ENCODE measurements at places on chromosomes 7 and 10.

- no peak for DNase-seq
These were observed 48.2 kb upstream of the LOXL4 start for GRCh38 chr10:98316170-98316569.

DNA sequence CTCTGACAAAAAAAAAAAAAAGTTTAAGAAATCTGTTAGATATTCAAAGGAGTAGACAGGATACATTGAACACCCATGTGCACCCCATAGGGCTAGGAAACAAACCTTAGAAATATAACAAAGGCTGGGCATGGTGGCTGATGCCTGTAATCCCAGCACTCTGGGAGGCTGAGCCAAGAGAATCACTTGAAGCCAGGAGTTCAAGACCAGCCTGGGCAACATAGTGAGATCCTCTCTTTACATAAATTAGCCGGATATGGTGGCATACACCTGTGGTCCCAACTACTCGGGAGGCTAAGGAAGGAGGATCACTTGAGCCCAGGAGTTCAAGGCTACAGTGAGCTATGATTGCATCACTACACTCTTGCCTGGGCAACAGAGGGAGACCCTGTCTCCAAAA, 15.3 kb downstream of the CLIP2 start:
- DNase-seq, result no peak

DNA sequence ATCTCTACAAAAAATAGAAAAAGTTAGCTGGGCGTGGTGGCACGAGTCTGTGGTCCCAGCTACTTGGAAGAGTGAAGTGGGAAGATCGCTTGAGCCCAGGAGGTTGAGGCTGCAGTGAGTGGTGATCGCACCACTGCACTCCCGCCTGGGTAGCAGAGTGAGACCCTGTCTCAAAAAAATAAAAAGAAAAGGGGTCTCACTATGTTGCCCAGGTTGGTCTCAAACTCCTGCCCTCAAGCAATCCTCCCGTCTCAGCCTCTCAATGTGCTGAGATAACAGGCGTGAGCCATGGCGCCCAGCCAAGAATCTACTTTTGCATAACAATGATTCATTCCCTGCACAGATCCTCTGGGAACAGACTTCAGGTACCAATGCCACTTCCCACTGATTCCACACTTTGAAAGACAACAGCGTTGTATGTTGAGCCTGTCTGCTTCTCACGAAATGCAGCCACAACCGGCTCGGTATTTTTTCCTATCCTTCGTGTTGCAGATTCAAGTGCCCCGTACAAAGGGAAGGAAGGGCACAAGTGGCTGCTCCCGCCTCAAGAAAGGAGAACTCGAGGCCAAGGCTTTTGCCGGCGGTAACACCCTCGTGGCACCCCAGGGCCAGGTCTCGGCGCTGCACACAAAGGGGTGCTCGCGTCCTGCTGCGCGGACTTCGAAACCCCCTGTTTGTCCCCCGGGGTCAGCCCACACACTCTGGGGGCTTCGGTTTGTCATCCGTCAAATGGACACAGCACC, 745 bp downstream of the DAGLB start:
- peak; percentile 40 for DNase-seq

GRCh38 chr10:133131734-133132472, 28.1 kb upstream of the KNDC1 start:
- no peak for DNase-seq

GRCh38 chr7:7554649-7555575, 11.8 kb upstream of the MIOS start:
- no peak for DNase-seq

GRCh38 chr10:94183666-94184264, 179.0 kb downstream of the NOC3L start:
- peak; percentile 33 for DNase-seq

DNA sequence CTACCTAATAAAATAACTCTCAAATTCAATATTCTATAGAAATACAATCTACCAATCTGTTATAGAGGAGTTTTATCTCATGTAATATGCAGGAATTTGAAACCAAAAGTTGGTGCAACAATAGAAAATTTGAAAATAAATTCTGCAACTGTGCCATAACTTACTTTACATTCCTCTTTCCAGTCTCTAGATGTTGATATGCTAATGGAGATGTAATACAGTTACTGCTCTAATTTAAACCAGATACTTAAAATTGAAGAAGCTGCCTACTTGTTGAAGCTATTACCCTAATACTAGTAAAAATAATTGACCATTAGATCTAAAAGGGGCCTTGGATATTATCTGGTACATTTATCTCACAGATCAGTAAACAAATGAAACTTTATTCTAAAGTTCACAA, 1.4 kb downstream of the ENKUR start:
- no peak for DNase-seq

DNA sequence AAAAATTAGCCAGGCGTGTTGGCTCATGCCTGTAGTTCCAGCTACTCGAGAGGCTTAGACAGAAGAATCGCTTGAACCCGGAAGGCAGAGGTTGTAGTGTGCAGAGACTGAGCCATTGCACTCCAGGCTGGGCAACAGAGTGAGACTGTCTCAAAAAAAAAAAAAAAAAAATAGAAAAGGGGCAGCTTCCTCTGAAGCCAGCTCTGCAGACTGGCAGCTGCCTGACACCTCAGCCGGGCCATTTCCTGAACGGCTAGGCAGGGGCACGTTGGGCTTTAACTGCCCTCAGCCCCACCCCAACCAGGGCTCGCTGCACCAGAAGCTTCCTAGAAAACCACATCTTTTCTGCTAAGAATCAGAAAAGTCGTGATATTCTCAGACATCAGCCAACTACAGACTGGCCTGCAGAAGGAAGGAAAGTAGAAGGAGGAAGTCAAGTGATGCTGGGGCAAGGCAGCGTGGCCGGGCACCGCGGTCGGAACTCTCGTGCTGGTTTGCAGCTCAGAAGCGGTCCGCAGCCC, 38.0 kb downstream of the PRKAG2 start:
- peak; percentile 79 for DNase-seq

DNA sequence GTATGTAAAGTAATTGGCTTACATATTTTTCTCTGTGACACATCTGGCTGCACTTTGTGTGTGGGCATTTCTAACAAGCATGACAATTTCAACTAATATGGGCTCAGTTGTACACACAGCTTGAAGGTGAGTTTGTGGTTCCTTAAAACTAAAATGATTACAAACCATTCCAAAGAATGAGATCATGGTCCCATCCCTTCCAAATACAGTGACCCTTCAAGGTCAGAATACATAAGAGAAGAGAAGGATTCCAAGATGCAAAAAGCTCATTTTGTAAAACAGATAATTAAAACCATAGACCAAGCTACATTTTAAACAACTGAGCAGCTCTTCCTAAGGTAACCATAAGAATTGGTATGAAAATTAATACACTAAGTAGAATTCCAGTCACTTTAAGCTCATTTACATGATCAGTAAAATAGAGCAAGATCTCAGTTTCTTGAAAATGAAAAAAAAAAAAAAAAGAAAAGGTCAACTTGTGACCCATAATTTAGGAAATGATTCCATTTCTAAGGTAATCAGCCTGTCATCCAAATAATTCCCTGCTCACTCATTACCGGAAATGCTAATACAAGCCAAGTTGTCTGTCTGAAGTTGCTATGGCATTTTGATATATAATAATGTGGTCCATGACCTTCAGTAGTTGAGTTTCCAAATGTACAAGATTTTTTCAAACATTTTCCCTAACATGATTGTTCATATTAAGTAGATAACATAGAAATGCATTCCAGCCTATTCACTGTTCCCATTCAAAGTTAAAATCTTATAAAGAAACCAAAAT, 688.5 kb downstream of the PARD3 start:
- no peak for DNase-seq

DNA sequence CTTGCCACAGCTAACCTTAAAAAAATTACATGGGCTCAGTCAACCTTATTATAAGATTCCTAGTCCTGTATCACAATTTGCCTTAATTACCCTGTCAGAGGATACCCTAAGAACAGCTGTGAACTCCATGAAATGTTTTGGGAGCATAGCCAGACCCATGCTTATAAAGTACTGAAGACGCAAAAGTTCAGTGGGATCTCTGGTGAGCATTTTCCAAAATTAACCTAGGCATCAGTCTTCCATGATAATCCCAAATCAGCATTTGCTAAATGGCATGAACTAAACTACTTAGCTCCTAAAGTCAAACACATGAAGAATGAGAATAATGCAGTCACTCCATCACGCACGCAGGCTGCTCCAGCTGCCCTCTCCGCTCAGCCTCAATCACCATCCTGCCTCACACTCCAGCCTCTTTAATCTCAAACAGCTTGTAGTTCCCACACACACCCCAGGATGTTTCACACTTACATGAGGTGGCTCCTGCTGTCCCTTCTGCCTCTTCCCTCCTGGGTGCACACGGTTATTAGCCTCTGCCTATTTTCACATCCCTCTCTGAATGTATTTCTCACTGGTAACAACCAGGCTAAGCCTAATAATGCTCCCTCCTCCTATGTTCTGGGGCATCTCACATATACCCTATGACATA, 15.3 kb downstream of the IGF2BP3 start:
- DNase-seq, result no peak

GRCh38 chr10:21497177-21497807, 28.2 kb downstream of the SKIDA1 start:
- DNase-seq, result no peak

DNA sequence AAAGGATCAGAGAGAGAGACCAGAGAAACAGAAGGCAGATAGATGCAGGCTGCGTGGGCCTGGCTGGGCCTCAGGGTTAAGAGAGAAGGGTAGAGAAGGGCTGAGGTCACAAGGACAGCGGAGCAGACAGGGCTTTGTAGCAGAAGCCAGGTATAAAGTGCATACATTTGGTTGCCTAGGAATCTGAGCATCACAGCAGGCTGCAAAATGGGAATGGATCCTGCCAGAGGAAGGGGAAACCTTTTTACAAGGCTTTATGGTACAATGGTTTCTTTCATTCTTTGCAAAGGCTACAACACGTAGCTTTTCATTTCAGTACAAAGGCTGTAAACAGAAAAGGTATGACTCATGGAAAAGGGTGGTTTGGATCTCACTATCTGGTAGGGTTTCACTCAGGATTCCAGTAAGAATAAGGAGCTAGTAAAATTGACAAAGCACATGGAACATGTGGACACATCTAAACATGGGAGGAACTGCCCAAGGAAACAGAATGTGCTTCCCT, 275.1 kb downstream of the DOCK4 start:
- DNase-seq, result no peak

- DNase-seq, result no peak
These were observed 33.6 kb downstream of the PALD1 start for GRCh38 chr10:70512149-70512639.

DNA sequence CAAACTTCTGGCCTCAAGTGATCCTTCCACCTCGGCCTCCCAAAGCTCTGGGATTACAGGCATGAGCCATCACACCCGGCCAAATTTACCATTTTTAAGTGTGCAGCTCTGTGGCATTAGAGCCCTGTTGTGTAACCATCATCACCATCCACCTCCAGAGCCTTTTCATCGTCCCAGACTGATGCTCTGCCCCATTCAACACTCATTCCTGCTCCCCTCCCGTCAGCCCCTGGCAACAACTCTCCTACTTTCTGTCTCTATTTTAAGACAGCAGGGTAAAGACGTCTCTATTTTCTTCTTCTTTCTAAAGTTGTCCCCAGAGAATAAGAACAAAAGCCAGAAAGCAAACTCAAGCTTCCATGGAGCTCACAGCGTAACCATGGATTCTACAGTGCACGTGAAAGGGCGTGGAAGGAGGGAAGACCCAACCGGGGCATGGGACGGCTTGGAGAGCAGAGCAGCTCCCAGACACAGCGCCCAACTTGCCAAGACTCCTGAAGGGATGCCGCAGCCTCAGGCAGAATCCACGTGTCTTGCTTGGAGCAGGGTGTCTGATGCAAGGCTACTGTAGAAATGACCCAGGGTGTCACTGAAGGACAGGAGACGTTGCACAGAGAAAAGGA, 42.7 kb upstream of the PITRM1 start:
- no peak for DNase-seq

GRCh38 chr7:102305414-102306268, 19.0 kb downstream of the SH2B2 start:
- no peak for DNase-seq

DNA sequence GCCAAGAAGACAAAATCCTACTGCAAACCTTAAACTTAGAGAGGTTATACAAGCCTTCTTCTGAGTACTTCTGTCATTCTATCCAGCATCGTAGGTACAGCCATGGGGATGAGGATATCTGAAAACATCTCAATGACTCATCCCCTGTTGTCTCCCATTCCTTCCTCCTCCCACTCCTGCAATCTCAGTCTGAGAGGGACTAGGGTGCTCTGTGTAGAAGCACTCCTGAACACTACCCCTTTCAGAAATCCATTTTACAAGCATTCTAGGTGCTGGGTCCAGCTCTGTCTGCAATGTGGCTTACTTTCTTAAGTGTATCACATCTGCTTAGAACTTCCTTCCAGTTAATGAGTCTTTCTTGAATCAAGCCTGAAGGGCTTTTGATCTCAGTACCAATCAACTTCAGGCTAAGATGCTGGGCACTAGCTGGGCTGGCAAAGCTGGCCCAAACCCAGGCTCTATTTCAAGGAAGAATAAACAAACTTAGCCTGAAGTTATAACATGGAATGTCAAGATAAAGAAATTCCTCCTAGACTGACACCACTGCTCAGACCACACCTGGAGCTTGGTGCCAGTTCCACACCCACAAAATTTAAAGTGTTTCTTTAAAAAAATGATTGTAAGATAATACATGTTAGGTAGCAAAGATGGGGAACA, 270.3 kb upstream of the AOAH start:
- no peak for DNase-seq

DNA sequence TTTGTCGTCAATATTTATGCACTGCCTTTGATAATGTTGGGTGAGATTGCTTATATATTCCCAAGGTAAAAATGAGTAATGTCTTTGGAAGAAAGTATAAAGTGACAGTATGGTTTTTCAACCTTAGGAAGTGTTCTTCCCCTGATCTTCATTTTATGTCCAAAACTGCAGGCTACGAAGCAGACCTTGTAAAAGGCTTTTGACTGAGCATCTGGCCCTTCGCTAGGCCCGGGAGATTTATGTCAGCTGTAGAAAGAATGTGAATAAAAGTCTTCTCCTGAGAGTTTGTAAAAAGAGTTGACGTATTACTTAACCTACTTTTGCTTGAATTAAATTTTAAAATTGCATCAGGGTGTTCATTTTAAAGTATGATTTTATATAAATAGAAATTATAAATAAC, 116.8 kb downstream of the CPED1 start:
- no peak for DNase-seq

- no peak for DNase-seq
These were observed 242.2 kb downstream of the MALRD1 start for GRCh38 chr10:19290770-19291169.
